Bronchial smooth muscle cell (primary cell): ENCODE measurements at places on chromosomes 16 and 17. TPM values are rescaled to one million over a fixed set of nuclear protein-coding genes. Genes with fewer than 3 reads are reported as not detected.

MT1F gene
- not detected in 2 replicates for total RNA-seq

EME2 gene
- total RNA-seq = 6.3 and 6.4 TPM in 2 replicates

OR3A2 gene
- total RNA-seq = 0.32 TPM in 1 of 2 replicates, not detected in the other

GGA2 gene
- 24.4 and 25.1 TPM in 2 replicates for total RNA-seq

MYH13 gene
- under 0.01 TPM in 1 of 2 replicates, not detected in the other for total RNA-seq

ELMO3 gene
- 0.26 and 0.32 TPM in 2 replicates for total RNA-seq

DCAF7 gene
- total RNA-seq = 8.2 and 8.8 TPM in 2 replicates
